ENCODE measurements at places on chromosomes 16 and 17.
A peak's percentile ranks its signal among the peaks of the same experiment; 100 is the strongest.

- DNase-seq = no peak
These were observed 34.6 kb upstream of the SLC5A11 start for GRCh38 chr16:24810951-24811843.

- DNase-seq = no peak
These were observed 1.9 kb downstream of the CIITA start for GRCh38 chr16:10878644-10879501.

DNA sequence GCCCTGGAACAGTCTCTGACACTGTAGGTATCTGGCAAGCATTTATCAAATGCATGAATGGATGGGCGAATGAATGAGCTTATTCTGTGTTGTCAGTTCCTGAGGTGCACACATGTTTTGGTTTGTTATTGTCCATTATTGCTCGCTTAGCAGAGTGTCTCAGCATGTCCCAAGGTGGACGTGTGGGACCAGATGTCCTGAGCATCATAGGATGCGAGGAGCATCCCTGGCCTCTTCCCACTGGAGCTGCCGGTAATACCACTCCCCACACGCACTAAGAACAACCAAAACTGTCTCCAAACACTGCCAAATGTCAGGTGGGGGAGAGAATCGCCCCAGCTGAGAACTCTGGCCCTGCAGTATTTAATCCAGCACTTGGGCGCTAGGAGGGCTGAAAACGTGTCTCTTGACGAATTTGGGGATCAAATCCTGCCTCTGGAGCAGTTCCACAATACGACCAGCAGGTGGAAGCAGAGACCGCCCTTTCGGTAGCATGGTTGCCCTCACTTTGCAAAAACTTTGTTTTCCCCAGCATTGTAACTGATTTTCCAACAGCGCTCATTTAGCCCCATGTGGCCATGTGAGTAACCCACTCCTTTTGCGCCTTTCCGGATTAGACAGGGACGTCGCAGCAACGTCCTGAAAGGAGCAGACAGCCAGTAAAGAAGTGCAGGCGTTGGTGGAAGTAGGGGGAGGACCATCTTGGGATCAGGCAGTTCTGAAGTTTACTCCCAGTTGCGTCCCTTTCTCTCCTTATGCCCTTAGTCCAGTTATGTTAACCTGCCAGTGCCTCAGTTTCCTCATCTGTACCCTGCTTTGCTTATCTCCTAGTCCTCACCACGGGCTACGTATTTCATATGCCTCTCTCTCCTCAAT is 22.7 kb downstream of the TMEM114 start:
- peak; percentile 11 for DNase-seq

DNA sequence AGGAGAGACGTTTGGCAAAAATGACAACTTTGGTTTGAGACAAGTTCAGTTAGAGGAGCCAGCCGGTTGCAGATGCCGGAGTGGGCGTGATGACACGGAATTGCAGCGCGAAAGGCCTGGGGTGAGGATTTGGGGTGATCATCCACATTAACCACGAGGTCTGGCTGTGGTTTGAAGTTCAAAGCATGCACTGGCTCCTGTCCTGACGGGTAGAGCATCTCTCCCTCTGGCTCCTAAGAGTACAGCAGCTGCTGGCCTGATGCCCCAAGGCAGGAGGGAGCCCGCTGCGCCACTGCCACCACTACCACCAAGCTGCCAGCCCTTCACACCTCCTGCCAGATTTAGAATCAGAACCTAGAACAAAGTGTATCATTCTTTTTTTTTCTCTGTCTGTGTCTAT is 3.7 kb downstream of the RHBDL3 start:
- no peak for DNase-seq

DNA sequence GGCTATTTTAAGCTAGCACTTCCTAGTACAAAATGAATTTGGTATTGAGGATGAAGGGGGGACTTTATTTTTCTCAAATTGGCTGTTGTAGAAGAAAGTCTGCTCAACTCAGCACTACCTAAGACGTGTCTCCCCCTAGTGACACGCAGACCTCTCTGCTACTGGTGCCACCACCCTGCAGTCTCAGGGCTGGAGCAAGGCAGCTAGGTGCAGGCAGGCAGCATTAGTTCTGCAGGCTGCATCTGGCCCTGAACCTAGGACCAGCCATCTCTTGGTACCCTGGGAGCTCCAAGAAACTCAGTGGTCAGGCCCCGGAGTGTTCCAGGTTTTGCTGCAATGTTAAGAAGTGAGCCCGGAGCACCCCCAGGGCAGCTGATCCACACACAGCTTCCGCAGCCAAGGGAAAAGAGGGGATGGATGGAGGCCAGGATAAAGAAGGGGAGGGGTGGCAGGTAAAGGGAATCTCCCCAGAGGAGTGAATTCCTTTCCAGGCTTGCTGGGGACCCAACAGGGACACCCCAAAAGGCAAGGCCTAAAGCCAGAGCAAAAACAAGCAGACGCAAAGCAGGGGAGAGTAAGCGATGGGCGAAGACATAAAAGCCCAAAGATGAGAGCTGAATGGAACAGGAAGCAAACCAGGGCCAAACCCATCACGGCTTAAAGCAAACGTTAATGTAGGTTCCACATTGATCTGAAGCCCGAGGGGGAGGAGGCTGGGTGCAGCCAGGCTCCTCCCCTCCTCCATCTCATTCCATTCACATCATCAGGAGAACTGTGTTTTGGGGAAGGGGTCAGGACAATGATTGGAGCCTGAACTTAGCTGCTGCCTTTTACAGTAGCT is 200.5 kb downstream of the ZFHX3 start:
- no peak for DNase-seq

DNA sequence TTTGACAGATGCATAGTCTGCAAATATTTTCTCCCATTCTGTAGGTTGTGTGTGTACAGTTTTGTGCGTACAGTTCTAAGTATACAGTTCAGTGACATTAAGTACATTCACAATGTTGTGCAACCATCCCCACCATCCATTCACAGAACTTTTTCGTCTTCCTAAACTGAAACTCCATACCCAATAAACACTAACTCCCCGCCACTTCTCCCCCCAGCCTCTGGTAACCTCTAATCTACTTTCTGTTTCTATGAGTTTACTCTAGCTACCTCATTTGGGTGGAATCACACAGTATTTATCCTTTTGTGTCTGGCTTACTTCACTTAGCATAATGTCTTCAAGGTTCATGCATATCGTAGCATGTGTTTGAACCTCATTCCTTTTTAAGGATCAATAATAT is 14.3 kb downstream of the PIK3R5 start:
- DNase-seq = no peak

GRCh38 chr16:67657751-67658518 is 2.1 kb downstream of the ACD start:
- DNase-seq = no peak

DNA sequence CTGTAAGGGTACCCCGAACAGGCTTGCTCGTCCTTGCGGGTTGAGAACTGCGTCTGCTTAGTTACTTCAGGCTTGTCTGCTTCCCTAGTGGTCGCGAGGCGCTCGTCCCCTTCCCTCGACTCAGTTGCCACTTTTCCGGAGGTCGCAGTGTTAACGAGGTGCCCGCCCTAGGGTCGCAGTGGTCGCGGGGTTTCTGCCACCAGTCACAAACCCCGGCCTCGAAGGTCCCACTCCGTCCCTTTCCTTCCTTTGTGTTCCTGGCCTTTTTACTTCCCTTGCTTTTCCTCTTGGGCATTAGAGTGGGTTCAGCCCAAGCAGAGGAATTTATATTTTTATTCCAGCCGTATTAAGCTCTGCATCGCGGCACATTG is 299 bp downstream of the NUP85 start:
- no peak for DNase-seq

DNA sequence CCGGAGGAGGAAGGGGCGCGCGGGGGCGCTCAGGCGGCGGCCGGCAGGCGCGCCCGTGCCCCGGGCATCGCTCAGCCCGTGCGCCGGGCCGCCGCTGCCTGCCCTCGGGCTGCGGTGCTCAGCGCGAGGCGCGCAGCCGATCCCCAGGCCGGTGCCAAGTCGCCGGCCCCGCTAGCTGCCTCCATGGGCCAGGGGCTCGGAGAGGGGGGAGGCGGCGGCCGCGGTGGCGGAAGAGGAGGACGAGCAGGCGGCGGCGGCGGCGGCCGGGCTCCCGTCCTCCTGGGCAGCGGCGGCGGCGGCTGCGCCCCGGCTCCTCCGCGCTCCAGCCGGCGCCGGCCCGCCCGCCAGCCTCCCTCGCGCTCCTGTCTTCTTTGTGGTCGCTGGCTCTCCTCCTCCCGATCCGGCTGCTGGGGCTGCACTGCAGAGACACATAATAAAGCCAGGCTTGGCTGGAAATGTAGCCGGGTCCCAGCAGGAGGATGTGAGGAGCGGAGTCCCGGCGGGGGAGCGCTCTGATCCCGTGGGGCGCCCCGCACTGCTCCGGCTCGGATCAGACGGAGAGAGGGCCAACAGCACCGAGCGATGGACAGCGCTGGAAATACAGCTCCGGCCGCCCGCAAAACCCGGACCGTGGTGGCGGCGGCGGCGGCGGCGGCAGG is 889 bp upstream of the ZNF423 start:
- DNase-seq = no peak

DNA sequence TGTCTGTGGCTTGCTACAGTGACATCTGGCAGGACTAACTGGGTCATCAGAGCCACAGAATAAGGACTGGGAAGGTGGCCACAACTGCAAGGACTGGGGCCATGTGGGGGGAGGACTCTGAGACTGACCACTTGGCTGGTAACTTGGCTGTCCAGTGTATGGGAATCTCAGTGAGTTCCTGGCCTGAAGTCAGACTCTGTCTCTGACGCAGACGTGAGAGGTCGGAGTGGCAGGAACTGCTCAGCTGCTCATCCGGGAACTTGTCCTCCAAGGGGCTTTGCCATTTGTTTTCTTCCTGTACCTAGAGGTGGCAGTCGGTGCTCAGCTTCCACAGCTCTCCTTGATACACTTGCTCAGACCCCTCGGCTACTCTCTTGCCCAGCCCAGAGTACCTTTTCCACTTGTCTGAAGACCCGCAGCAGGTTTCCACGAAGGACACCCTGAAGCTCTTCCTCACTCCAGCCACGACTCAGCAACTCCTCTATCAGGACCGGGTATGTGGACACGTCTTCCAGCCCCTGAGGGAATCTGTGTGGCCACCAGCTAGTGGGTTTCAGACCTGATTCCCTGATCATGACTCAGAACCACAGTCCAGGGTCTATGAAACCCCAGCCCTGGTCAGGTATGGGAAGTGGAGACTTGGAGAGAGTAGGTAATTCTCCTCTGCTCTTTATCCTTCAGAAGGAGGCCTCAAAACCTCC is 7.3 kb upstream of the DPEP3 start:
- DNase-seq = no peak

DNA sequence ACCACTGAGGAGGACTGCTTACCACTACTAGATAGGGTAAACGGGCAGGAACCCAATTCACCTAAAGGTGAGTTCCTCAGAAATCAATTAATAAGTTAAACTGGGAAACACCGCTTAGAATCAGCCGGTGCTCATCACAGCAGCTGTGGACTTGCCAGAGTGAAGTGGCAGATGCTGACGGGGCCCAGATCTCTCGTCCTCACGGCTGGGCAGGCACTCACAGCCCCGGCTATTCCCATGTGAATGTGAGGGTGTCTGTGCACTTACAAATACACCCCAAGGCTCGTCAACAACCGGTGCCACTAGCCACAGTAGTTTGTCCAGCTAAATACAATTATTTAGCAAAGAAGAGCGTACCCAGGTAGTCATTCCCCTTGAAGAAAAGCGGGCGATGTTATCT is 29.7 kb downstream of the MBTPS1 start:
- DNase-seq = no peak

GRCh38 chr17:1561420-1562175 is 994 bp downstream of the PITPNA start:
- DNase-seq = no peak

DNA sequence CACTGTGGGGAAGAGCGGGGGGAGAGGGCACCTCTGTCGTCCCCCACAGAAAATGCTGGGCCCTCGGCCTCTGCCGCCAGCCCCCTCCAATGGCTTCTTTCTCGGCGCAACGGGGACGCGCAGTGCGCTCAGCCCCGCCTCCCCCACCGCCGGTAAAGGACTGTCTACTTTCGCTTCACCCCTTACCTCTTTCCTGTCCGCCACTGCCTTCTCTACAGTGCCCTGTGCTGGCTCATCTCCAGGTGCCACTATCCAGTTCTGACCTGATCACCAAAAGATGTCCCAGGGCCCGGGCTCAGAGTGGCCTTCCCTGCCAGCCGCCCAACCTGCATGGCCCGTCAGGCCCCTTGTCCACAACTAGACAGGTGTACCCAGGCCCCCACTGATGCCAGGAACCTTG is 7.3 kb downstream of the ENDOV start:
- no peak for DNase-seq

- no peak for DNase-seq
These were observed 2.9 kb downstream of the TMEM101 start for GRCh38 chr17:44011876-44012275.

- no peak for DNase-seq
These were observed 6.1 kb downstream of the DRG2 start for GRCh38 chr17:18093616-18094408.

GRCh38 chr17:29138971-29139691 is 41.1 kb downstream of the MYO18A start:
- DNase-seq = no peak

- DNase-seq = no peak
These were observed 15.1 kb upstream of the CYTH1 start for GRCh38 chr17:78797213-78797612.

GRCh38 chr17:7448461-7448860 is 3.6 kb downstream of the CHRNB1 start:
- DNase-seq = no peak

DNA sequence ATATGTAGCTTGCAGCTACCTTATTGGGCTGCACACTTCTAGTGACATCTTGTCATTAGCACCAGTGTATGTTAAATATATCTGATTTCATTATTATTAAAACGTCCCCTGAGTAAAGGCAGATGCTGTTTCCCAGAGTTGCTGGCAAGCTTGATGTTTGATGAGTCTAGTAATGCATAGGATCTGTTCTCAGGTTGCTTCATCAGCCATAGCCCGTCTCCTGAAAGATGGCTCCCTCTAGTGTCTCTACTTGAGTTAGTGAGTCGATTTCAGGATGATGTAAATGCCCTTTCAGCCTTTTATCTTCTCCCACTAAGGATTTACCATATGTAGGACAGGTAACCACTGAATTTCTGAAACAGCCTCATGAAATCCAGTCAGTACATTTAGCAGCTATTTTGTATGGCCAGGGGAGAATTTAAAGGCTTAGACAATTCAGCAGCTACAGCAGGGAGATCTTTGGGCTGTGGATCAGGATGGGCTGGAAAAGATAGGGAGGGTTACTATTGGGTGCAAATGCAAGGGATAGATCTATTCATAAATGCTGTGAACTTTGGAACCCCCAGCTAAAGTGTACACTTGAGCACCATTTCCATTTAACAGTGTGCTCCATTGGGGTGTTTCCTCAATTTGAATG is 376.3 kb downstream of the CNTNAP4 start:
- DNase-seq = no peak

Data from NCI-H1048 (cell line).